Naive thymus-derived CD8-positive, alpha-beta T cell (primary cell): ENCODE measurements at places on chromosomes 13 and 19. TPM values are rescaled to one million over a fixed set of nuclear protein-coding genes. Genes with fewer than 3 reads are reported as not detected.

Gene PEAK3
- 0.23 TPM for total RNA-seq

Gene MUC16
- not detected for total RNA-seq

Gene SLITRK5
- total RNA-seq, result not detected

Gene CABP5
- total RNA-seq, result not detected

Gene BRSK1
- total RNA-seq, result 1.9 TPM

Gene CAPN12
- 8.2 TPM for total RNA-seq

Gene DAND5
- total RNA-seq, result not detected

Gene C1QTNF9
- total RNA-seq, result 0.33 TPM

Gene SIGLEC14
- 0.33 TPM for total RNA-seq

Gene TTYH1
- not detected for total RNA-seq

GRCh38 chr13:101181076-101181685, 235.1 kb downstream of the NALCN start:
- DNase-seq, result no peak

DNA sequence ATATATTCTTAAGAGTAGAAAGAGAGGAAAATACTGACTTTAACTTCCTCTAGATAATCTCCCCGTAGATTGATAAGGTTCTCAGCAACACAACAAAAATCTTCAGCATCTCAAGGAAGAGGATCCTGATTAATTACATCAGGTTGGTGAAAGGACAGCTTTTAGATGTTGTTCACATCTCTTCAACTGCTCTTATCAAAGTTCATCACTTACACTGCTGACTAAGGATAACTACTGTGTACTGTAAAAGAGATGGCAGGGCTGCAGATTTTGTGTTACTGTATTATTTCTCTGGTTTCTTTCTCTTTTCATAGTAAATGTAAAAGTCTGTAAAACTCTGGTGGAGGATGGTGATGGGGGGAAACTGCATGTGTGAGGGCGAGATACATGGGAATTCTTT, 133.7 kb downstream of the PCDH9 start:
- no peak for DNase-seq

DNA sequence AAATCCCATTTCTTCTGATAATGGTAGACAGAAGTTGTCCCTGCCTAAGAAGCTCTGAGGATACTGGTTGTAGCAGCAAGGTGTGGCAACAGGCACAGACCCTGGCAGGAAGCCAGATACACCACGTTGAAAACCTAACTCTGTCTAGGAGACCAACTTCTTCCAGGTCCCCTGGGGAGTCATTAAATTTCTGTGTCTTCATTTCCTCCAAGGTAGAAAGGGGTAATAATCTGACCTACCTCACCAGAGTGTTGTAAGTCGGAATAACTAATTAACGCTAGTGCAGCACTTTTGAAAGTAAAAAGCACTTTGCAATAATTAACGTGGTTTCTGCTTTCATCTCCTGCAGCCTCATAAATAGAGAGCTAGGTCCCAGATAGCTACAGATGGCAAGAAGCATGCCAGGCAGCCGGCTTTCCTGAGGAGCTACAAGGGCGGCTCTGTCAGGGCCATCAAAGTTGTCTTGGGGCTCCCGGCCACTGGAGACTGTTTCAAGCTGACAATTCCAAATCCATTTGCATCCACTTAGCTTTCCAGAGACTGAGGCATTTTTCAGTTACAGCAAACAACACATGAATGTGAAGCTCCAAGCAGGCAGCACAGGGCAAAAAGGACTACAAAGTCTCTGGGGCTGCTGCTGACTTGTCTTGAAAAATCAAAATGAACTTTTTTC, 176.2 kb downstream of the FOXO1 start:
- DNase-seq, result peak; percentile 51

DNA sequence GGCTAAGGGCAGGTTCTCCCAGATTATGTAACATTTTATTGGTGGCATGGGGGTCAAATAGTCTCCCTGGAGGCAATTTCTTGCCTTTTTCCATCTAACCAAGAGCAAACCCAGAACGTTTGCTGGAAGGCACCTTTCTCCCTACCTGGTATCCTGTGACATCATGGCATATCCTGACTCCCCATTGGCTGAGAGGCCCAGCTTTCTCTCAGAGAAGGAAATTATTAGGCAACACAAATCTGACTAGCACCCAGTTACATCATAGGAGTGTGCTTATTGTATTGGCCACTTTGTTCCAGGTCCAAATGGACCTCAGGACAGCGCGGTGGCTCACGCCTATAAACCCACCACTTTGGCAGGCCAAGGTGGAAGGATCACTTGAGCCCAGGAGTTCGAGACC, 13.0 kb downstream of the NTN5 start:
- DNase-seq, result no peak

DNA sequence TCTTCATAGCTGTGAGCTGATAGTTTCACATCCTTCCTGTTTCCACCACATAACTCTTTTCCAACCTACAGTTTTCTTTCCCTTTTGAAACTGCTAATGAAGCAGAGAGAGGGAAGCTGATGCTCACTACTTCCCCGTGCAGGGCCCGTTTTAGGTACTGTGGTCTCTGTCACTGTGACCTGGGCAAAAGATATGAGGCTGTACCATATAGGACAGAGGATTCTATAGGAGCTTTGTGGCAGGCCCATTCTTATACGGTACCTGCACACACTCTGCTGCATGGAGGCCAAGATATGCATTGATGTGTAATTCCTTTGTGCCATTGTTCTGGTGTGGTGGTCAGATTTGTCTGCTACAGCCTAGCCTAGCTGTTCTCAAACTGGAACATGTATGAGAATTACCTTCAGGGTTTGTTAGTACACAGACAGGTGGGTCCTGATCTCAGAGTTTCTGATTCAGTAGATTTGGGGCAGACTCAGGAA, 577.3 kb downstream of the LMO7 start:
- no peak for DNase-seq

- no peak for DNase-seq
Measured at GRCh38 chr13:97659602-97660001, 225.6 kb downstream of the RAP2A start.

GRCh38 chr13:73090116-73090822, 31.5 kb downstream of the KLF5 start:
- DNase-seq, result no peak

DNA sequence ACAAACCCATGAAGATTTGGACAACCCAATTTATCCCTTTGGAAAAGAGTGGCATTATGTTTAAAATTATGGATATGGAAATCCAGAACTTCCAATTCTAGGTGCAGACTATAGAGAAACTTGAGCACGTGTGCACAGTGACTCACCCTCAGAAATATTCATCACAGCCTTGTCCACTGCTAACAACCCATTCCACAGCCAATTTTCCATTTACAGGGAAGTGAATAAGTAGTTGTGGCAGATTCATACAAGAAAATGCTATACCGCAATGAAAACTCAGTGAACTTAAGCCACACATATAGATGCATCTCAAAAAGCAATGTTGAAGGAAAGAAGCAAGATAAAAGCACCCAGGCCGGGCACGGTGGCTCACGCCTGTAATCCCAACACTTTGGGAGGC, 133.3 kb downstream of the USP12 start:
- DNase-seq, result no peak

GRCh38 chr19:3302755-3303154, 63.6 kb upstream of the NFIC start:
- no peak for DNase-seq

DNA sequence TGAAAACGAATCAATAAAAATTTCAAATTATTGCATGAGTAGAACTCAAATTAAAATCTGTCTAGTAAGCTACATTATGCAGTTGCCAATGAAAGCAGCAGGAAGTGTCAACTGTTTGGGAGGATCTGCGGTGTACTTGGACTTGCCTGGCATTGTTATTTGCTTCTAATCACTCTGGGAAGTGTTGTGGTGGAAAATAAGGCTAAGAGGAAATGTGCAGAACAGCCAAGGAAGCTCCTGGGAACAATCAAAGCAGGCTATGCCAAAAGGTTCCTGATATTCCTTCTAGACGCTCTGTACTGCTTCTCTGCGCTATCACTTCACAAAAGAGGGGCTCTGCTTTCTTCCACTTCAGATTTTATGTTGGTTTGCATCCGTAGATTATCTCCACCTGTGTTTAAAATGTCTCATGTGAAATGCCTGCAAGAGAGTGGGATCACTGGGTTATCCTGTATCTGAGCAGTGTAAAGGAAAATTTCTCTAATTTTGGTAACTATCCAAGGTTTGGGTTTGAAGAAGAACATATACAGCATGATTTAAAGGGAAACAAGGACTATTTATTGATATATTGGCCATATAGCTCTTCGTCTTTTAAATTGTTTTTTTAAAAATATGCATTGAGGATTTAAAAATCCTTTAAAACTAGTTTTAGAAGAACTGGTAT, 182.7 kb upstream of the CSNK1A1L start:
- no peak for DNase-seq

- DNase-seq, result no peak
Measured at GRCh38 chr13:37198629-37199028, 93.2 kb upstream of the CSNK1A1L start.

DNA sequence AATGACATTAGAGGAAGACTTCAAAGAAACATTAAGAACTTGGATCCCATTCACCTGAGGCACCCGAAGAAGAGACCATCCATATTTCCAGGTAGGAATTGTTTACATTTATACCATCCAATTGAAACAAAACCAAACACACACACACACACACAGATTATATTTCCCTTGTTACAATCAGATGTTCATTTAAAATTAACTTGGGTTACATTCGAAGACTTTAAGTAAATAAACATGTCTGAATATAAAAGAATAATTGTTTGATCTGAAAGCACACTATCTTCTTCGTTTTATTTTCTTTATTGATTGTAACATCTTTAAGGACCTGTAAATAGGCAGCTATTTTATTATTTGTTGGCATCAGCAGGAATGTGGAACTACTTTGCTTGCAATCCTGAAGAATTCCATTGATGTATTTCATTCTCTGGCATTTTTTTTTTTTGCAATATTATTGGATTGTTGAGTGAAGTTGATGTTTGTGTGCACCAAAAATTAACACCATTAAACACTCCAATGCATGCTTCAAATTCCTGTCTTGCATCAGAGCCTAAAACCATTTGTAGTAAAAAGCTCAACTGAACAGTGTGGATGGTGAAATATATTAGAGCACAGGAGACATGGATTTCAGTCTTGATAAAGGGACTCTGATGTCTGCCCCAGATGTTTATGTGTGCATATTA, 85.3 kb upstream of the FRY start:
- DNase-seq, result no peak

- no peak for DNase-seq
Measured at GRCh38 chr19:19502281-19502680, 13.1 kb downstream of the TSSK6 start.

DNA sequence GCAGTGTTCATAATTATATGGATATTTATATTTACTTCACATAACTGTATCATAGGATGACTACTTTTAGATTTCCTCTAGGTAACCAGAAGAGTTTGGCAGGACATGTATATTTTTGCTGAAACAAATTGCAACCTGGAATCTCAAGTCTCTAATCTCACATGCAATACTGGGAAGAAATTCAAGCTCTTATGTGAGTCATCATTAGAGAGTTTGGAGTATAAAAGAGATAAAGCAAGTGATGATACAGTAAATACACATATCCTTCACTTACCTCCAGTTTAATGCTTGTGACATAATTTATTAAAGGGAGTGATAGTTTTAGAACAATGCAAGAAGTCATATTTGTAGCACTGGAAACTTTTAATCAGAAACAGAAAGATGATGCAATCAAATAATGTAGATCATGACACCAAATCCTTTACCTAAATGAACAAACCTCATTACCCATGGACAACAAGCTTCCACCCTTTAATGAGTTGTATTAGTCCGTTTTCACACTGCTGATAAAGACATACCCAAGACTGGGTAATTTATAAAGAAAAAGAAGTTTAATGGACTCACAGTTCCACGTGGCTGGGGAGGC, 15.8 kb upstream of the OR7A17 start:
- no peak for DNase-seq

DNA sequence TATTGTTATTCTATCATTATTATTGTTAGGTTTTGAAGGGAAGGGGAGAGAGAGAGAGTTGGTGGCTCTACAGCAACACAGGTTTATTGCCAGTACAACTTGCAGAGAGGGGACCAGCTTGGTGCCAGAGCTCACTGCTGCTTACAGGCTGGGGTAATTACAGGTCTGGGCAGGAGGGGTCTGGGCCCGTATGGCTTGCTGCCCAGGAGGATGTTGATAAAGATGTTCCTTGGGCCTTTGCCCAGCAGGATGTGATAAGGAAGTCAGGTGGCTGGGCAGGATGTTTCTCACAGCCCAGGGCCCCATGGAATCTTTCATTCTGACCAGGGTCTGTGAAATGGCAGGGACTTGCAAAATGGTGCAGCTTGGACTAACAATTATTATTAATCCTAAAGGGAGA, 64.2 kb upstream of the ZNF599 start:
- DNase-seq, result no peak

GRCh38 chr19:28874742-28875141, 338.2 kb downstream of the UQCRFS1 start:
- no peak for DNase-seq

GRCh38 chr13:33334831-33335230, 49.3 kb upstream of the STARD13 start:
- no peak for DNase-seq

DNA sequence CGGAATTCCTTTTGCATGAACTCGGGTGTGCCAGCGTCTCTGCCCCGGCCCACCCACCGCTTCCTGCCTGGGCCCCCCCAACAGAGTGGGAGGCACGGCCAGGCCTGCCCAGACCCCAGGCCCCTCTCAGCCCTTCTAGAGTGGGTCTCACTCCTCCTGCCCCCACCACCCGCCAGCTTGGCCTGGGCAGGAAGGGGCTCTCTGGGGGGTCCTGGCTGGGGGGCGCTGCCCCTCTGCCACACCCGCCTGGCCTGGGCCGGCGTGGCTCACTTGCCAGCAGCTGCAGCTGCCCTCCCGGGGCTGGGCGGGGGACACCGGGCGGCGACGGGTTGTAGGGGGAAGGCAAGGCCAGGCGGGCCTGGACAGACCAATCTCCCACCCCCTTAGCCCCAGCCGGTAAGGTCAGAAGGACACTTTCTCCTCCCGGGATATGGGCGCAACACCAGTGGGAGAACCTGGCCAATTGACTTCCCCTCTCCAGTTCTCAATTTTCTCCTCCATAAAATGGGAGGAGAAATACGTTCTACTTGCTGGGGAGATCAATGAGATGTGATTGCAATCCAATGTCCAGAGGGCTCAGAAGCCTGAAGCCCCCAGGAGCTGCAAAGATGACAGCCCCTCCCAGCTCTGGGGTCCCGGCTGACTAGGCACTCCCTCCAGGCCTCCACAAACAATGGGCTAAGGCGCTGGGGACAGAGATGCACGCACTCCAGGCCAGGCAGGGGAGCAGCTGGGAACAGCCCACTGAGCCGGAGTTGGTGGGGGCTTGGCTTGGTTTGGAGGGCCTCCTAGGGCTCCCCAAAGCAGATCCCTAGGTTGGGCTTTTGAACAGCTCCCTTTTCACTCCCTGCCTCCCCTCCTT, 2.4 kb downstream of the CRLF1 start:
- no peak for DNase-seq

GRCh38 chr13:51297556-51297955, 41.9 kb upstream of the SERPINE3 start:
- no peak for DNase-seq

DNA sequence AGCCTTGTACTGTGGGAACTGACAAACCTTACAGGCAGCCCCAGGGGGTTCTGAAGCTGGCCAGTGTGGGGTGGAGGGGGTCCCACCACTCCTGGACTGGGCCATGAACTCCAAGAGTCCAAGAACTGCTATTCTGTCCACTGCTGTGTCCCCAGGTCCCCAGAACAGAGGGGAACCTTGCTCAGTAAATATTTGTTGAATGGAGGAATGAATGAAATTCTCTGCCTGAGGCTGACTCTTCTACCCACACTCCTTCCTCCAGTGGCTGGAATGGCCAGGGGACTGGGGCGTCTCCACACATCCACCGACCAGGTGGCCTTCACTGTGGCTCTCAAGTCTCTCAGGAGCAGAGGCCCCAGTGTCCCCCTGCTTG, 11.6 kb downstream of the WIZ start:
- DNase-seq, result no peak

- no peak for DNase-seq
Measured at GRCh38 chr13:111282997-111283396, 37.4 kb upstream of the TEX29 start.
